ENCODE measurements at places on chromosomes 16 and 17.
A peak's percentile ranks its signal among the peaks of the same experiment; 100 is the strongest.

DNA sequence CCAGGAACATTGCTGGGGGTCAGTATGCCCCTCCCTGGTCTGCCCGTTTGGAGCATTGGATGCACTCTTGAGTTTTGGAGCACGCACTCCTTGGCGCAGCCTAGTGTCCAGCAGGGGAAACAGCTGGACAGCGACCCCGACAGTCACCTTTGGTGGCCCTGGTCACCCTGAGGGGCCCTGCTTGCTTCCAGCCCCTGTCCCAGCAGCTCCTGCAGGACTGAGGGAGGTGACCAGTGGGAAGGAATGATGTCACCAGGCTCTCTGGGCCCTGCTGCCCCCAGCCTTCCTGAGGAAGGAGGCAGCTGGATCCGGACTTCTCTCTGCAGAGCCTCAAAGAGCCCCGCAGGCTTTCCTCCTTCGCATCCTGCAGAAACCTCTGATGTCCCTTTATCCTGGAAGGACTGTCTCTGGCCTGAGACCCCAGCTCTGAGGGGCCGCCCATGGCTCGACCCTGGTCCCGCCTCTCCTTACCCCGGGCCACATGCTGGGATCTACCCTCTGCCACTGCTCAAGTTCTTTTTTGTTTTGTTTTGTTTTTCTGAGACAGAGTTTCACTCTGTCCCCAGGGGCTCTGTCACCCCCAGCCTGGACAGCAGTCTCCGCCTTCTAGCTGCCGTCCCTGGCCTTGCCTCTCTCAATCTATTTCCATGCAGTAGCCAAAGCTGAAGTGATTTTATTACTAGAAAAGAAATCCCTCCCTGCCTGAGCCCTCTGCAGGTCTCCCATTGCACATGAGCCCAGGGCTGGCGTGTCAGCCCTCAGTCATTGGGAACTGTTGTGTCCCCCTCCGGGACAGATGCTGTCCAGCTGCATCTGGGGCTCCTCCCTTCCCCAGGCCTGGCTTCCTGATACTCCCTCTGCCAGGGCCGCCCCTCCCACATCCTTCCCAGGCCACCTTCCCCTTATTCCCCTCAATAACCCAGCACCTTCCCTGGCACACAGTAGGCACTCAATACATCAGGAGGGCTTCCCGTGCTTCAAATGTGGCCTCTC lies 11.6 kb downstream of the ZSCAN10 start:
- DNase-seq = no peak

GRCh38 chr17:20010099-20010863 lies 1.1 kb downstream of the SPECC1 start:
- peak; percentile 75 for DNase-seq

- DNase-seq = no peak
These were observed 79.7 kb downstream of the CYLD start for GRCh38 chr16:50821586-50821985.

DNA sequence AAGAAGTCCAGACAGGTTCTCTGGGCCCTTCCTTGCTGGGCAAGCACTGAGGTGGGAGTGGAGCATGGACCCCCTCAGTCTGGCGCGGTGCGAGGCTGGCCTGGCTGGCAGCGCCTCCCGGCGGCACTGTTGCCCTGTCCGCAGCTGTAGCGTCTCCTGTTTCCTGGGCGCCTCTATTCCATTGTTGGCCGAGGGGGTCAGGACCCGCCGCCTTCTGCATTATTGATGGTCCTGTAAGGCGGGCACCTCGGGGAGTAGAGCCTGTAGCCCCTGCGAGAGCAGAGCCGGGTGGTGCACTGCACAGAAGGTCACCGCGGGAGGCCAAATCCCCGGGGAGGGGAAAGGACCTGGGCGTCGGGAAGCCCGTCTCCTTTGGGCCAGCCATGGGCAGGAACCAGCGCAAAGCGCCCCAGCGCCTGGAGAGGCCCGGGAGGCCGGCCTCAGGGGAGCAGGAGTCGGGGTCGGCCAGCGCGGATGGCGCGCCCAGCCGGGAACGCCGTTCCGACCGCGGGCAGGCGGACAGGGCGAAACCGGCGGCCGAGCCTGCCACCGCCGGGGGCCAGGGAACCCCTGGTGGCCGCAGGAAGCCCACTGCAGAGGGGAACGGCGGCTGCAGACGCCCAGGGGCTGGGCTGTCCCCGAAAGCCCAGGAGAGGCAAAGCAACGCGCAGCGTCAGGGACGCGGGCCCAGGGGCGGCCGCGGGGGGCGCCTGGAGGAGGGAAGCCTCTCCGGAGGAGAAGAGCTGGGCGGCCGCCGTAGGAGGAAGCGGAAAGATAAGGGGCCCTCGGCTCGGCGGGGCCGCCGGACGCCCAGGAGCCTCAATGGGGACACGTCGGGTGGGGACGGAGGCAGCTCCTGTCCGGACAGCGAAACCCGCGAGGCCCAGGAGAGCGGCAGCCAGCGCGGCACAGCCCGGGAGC lies at the start of gene MYO15B:
MYO15B (plus strand) TSS at position 126 of the 921 bp plus-strand sequence; CDS start at position 384, 258 bp downstream.
- DNase-seq = peak; percentile 74

DNA sequence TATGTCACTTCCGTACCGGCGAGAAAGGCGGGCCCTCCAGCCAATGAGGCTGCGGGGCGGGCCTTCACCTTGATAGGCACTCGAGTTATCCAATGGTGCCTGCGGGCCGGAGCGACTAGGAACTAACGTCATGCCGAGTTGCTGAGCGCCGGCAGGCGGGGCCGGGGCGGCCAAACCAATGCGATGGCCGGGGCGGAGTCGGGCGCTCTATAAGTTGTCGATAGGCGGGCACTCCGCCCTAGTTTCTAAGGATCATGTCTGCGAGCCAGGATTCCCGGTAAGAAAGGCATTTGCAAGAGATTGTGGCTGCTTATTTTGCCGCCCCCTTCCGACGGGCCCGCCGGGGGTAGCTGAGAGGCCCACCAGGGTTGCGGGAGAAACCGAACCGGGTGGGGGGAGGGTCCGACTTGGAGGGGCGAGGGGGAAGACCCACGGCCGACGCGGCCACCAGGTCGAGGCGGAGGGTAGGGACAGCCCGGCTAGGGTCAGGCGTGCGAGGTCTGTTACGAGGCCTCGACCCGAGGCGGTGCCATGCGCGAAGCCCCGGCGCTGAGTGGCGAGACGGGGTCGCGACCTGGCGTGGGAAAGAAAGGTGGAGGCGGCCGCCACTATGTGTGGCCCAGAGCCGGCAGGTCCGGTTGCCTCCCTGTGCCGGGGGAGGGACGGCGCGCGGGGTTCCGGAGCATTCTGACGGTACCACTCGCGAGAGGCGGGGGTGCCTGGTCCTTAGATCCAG lies 6.7 kb upstream of the CD68 start:
- peak; percentile 100 for DNase-seq

- DNase-seq = no peak
These were observed 51.8 kb upstream of the ENDOV start for GRCh38 chr17:80363120-80363515.

- DNase-seq = peak; percentile 48
These were observed 19.8 kb downstream of the REXO5 start for GRCh38 chr16:20826039-20826566.

DNA sequence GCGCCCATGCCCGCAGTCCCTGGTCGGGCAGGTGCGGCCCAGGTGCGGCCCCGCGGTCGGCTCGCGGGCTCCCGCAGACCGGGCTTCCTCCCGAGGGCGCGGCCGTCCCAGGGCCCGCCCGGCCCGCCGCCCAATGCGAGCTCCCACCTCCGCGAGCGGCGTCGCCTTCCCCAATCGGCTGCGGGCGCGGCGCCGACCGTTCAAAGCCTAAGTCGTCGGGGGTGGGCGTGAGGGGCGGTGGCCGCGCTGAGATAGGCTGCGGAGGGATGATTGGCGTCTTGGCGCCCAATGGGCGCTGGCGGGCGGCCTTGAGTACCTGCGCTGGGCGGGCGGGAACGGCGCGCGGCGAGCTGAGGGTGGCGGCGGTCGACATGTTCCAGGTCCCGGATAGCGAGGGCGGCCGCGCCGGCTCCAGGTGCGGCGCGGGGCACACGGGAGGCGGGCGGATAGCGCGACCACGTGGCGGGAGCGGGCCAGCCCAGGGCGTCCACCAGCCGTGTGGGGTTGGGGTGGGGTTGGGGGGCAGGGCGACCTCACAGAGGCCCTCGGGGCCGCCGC lies at the start of gene JPT2:
JPT2 (plus strand) TSS at position 338 of the 558 bp plus-strand sequence; CDS start at position 372, 34 bp downstream.
- peak; percentile 98 for DNase-seq

DNA sequence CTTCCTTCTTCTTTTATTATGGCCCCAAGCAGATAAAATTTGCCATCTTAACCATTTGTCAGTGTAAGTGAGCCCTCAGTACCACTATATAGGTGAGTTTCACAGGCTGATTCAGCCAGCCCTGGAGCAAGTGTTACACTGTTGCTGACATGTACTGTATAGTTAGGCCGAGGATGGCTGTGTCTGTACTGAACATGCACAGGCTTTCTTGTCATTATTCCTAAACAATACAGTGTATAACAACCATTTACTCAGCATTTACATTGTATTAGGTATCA lies 53.7 kb downstream of the AMFR start:
- DNase-seq = no peak

DNA sequence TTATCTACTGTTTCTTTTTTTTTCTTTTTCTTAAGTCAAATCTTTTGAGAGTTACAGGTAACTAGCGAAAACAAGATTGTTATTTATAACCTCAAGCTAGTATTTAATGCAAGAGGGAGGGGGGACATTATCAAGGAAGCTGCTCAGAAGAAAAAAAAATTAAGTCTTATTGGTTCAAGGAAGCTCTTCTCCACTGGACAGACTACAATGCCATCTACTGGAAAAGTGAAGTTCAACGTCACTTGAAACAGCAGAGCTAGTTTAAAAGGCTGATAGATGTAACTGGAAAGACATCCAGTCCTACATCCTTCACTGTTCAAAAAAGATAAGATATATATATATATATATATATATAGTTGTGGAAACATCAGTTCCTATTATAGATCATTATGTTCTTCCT lies 418.0 kb upstream of the PSMD7 start:
- DNase-seq = peak; percentile 88

DNA sequence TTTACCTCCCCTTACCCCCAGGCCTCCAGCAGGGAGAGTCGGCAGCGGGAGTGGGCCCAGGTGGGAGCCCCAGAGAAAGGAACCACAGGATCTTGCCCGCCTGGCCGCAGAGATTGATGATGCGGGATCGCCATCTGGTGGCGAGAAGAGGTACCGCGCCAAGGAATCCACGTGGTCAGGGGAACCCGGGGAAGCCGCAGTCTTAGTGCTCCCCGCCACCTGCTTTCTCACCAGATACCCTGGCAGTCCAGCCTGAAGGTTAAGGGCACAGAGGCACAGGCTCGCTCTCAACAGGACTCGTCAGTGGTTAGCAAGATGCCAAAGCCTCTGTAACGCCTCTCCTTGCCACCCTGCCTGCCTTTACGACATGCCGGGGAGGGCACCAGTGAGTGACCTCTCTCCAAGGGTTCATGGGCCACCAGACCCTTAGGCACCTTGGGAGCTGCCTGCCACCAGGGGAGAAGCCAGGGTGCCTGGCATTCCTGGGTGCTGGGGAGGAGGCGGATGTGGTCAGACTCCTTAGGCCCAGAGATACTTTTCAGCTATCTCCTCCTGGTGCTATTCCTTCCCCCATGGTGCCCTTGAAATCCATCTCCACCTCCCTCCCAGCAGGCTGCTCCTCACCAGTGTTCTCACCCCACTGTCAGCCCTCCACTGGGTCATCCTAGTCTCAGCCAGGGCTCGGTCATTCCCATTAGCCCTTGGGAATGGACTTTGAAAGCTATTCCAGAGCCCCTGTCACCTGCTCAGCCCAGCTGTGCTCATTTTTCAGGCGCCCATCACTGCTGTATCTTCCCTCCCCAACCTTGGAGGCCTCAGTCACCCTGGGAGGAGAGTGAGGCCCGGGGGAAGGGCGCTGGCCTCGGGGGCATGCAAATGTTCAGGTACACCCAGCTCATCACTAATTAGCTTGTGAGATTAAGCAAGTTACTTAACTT lies 5.5 kb upstream of the RHBDF2 start:
- DNase-seq = peak; percentile 73

GRCh38 chr17:7477392-7478275 lies 1.8 kb downstream of the ZBTB4 start:
- DNase-seq = peak; percentile 90

DNA sequence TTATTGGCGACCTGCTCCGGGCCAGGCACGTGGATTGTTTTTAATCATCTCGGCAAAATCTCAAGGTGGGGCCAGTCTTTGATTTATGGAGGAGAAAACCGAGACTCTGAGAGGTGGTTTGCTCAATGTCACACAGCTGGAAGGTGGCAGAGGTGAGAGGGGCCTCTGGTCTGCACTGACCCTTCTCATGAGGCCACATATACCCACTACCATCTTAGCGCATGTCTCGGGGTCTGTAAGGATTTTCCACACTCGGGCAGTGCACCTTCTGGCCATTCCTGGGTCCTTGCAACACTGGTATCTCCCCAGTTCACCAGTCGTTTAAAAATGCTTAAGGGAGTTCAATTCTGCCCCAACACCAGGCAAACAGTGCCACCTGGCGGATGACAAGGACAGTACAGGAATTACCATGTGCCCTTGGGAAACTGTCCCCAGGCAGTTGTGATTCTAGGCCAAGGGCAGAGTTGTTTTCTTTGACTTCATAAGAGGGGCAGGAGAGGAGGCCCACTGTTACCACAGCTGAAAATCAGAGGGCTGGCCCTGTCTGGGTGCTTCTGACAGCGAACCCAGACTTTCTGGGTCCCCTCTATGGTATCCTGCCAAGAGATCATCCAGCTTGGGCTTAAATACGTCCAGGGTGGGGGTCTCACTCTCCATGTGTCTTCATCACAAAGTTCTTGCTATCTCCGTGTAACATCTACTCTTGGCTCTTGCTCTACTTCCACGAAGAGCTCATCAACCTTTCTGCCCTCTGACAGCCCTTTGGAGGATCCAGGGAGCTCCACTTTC lies 39.4 kb upstream of the RAI1 start:
- DNase-seq = peak; percentile 82

GRCh38 chr17:59396134-59396826 lies 64.8 kb downstream of the YPEL2 start:
- no peak for DNase-seq

DNA sequence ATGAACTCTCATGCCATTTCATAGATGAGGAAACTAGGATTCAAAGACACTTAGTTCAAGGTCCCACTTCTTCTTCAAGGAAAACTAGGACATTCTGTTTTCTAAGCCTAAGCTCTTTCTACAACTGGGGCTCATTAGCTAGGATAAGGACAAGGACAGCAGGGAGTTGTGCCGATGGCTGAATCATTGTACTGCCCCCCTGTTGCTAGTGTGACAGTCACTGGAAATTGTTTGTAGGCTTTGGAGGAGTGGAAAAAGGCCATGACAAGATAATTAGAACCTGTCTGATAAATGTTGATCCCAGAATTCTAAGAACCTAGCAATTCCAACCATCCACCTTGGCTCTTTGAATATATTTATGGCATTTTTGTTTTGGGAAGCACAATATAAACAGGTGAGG lies 445.7 kb downstream of the CDH8 start:
- DNase-seq = no peak

GRCh38 chr17:57916925-57917858 lies 38.0 kb downstream of the CUEDC1 start:
- no peak for DNase-seq

- DNase-seq = no peak
These were observed 36.3 kb downstream of the SPECC1 start for GRCh38 chr17:20045476-20045875.

GRCh38 chr17:10117581-10118001 lies 80.8 kb downstream of the GAS7 start:
- no peak for DNase-seq

GRCh38 chr16:89904606-89905510 lies 13.8 kb upstream of the MC1R start:
- no peak for DNase-seq

All from umbilical cord (tissue), 2 donors.